ENCODE measurements at places on chromosomes 4 and X.

DNA sequence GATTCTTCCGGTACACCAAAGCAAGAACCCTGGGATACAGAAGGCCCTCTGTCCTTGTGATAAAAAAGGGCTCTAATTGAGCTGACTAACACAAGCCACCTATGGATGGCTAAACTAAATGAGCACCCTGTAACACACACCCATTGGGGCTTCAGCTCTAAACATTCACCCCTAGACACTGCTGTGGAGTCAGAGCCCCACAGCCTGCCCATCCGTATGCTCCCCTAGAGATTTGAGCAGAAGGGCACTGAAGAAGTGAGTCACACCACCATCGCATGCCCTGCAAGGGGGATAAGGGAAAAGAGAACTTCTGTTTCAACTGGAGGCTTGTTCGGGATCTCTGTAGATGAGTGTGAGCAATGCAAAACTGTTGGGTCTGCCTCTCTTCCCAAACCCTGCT, 545.2 kb downstream of the KCTD8 start:
- no peak for DNase-seq

DNA sequence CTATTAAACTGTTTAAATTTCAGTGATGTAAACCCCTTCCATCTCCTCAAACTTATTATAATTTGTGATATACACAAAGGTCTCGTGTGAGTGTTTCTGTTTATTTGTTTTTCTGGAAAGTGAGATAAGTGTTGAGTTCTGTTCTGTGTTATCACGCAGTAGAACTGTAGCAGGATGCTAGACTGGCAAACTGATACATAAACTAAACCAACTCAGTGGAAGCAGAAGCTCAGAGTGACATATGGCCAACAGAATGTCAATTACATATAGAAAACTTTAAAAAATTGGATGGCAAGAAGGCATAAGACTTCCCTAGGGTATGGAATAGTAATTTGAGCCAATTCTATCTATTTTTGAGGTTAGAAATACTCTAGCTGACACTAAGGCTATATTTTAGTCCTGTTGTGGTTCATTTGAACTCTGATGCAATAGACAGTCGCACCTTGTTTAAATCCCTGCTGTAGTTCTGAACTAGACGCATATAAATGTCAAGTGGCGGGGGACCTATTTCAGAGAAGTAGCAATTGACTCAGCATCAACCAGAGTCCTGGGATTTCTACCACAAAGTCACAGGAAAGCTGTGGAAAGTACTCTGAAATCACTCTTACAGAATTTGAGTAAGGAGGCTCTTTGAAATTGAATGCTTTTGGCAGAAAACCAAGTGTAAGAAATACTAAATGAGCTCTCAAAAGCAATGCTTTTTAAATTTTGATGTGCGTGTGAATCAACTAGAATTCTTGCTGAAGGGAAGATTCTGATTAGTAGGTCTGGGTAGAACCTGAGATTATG, 294.4 kb downstream of the INPP4B start:
- no peak for DNase-seq

GRCh38 chr4:31655328-31655727, 935.2 kb downstream of the PCDH7 start:
- DNase-seq, result no peak

- DNase-seq, result no peak
These were observed 164.9 kb downstream of the RNF150 start for GRCh38 chr4:140968371-140968770.

DNA sequence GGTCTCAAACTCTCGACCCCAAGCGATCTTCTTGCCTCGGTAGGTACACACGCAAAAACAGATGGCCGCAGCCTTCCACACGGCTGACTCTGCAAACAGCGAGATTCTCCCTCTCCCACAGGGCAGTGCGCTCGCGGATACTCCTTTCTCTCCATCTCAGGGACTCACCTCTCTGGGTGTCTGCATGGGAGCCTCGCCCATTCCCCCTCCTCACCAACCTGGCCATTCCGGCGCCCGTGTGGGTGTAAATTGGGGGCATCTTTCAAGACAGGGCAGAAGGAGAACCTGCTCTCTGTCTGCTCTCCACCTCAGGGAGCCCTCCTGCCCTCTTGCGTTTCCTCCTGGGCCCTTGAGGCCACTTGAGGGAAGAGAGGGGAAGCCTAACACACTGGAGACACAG, 4.4 kb downstream of the CTAG2 start:
- no peak for DNase-seq

GRCh38 chr4:88230461-88230891, 53.9 kb downstream of the PPM1K start:
- no peak for DNase-seq

GRCh38 chr4:3879681-3880614, 113.8 kb downstream of the ADRA2C start:
- no peak for DNase-seq

DNA sequence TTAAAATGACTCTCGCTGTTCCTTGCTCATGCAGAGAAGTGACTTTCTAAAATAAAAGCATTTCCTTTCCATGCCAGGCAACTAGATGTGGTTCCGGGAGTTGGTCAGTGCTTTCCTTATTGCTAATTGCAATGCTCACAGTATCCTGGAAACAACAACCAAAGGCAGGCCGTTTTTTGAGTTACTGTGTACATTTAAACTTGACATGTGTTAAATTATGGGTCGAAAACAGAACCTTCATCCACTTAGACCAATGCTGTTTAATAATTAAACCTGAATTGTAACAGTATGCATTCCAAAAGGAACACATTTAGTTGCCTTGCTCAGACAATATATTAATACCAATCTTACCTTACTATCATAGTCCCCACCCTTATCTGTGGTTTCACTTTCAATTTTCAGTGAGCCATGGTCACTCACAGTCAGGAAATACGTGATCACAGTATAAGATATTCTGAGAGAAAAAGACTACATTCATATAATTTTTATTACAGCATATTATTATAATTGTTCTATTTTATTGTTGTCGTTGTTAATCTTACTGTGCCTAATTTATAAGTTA, 102.6 kb downstream of the HS6ST2 start:
- DNase-seq, result no peak

DNA sequence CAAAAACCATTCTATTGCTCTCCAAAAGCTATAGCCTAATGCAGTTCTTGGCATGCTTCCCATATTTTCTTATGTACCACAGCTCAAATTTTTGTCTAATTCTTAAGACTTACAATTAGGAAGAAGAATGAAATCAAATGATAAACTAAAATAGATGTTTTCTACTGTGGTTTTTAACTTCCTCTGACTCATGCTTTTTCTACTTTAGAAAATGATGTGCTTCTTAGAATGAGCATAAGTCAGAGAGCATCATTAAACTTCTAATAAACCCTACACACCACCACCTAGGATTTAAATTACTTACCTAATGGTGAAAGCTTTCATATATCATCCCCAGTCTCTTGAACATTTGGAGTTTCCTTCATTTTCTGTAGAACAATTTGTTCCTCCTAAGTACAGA, 217.0 kb upstream of the NDST3 start:
- no peak for DNase-seq

DNA sequence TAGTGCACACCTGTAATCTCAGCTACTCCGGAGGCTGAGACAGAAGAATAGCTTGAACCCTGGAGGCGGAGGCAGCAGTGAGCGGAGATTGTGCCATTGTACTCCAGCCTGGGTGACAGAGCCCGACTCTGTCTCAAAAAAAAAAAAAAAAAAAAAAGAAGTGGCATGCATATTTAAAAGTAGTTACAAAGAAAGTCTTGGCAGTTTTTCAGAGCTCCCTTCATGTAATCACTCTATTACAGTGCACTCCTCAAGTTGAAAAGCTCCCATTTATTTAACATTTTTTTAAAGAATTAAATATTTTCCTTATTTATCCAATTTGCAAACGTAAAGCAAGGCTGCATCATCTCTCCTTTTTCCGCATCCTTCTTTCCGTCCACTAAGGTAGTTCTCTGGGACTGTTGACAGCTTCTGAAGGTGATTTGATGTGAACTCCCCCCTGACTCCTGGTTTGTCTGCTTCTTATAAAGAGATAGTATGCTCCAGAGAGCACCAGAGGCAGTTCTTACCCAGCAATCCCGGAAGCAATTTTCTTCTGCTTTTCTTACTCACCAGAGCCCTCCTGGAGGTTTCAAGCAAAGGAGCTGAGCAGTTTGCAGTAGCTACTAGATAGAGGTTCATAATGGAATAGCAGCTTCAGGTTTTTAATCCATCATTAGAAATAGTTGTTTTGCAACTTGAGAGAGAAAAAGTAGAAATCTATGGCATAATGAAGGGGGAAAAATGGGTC, 151.0 kb downstream of the PALLD start:
- no peak for DNase-seq

DNA sequence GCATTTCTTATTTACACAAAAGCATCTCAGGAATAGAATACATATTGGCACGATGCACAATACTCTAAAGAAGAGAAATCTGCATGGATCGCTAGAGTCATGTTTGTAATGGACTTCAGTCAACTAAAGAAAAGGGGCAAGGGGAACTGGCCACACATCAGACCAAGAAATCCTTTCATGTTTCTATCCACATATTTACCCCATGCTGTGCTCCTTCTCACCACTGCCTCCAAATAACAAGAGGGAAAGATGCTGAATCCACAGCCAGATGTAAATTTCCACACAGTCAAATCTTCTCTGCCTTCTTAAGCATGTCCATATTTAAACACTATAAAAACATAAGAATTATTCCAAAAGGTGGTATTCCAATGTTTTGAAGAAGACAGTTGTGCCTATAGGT, 67.6 kb downstream of the COX18 start:
- no peak for DNase-seq

- no peak for DNase-seq
These were observed 261.5 kb upstream of the FTHL17 start for GRCh38 chrX:31333165-31333831.

DNA sequence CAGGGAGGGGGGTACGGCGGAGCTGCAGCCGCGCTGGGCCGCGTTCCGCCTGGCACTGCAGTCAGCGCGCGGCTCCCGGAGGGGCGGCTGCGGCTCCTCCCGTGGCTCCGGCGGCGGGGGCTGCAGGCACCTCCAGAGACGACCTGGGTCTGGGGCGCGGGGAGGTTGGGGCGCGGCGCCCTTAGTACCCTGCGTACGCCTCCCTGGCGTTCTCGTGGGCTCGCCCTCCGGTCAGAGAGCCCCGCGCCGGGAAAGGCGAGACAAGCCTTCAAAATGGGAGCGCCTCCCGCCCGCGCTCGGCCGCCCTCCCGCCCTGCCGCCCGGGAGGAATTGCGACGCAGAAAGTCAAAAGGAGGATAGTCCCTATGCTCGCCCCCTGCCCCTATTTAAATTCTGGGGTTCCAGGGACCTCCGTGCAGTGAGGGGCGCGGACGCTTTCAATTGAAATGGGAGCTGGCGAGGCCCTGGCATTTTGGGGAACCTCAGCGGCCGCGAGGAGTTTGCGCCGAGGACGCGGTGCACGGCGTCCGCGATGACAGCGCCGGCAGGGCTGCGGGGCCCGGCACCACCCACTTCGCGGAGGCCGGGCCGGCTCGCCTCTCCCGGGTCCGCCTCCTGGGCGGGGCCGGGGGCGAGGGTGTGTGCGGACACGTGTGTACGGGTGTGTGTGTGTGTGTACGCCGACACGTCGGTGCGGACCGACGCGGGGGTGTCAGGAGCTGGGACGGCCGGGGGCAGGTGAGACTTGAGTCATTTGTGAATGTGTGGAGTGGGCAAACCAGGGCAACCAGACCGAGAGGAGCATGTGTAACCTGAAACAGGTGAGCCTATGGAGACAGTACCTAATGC, 544 bp downstream of the HERC3 start:
- no peak for DNase-seq

GRCh38 chrX:130575831-130576389, 174.1 kb downstream of the RBMX2 start:
- DNase-seq, result no peak

GRCh38 chr4:55617587-55618197, 18.4 kb downstream of the NMU start:
- no peak for DNase-seq

DNA sequence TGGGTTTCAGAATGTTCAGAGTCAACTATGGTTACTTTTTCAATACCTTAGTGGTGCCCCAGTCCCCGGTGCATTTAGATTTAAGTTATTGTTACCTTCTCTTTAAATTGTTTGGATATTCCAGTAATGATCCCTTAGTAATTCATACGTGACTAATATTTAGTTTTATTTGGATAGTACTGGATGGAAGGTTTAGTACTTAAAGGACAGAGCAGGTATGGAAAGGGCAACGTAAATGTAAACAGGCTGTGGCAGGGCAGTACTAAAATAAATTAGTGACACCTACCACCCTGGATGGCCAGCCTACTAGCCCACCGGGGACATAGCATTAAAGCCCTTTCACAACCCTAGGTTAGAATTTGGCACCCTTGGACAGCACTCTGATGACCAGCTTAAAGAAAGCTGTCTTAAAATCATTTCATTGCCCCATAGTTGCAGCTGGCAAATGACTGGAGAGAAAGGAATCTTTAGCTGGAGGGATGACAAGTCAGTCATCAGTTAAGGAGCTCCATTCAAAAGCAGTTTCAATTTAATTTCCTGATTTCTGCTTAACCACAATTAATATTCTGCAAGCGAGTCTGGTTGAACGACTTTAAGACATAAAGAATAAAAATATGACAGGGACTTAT, 16.4 kb downstream of the PLP1 start:
- no peak for DNase-seq

GRCh38 chr4:150743564-150744342, 161.8 kb downstream of the MAB21L2 start:
- DNase-seq, result no peak

- no peak for DNase-seq
These were observed 2.0 kb downstream of the DIPK2B start for GRCh38 chrX:45198706-45199105.

GRCh38 chrX:69144838-69145680, 20.2 kb downstream of the PJA1 start:
- no peak for DNase-seq

GRCh38 chr4:128311659-128312403, 24.2 kb upstream of the PGRMC2 start:
- DNase-seq, result no peak

GRCh38 chrX:18360867-18361266, 6.4 kb upstream of the SCML2 start:
- no peak for DNase-seq

DNA sequence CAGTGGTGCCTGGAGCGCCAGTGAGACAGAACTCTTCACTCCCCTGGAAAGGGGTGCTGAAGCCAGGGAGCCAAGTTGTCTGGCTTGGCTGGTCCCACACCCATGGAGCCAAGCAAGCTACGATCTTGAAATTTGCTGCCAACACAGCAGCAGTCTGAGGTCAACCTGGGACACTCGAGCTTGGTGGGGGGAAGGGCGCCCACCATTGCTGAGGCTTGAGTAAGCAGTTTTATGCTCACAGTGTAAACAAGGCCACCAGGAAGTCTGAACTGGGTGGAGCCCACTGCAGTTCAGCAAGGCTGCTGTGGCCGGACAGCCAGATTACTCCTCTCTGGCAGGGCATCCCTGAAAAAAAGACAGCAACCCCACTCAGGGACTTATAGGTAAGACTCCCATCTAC, 149.5 kb downstream of the EDA2R start:
- DNase-seq, result no peak

DNA sequence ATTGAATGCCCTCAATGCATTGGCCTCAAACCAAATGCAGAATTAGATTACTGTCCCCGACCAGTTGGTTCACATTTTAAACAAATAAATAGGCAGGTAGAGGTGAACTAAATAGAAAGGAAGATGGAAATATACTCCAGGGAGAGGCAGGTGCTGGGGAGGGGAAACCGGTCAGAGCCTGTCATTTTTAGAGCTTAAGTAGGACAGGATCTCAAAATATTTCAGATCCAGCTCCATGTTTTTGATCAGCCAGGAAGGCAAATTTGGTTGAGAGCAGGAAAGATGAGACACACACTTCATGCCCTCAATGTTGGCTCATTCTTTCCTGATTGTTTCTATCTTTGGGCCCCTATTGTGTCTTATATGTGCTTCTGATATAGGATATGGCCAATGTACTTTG, 206.7 kb downstream of the SHROOM3 start:
- no peak for DNase-seq

All from cortex of kidney (tissue), 1 donor.